ENCODE measurements at places on chromosomes 16 and 17.
A peak's percentile ranks its signal among the peaks of the same experiment; 100 is the strongest.

DNA sequence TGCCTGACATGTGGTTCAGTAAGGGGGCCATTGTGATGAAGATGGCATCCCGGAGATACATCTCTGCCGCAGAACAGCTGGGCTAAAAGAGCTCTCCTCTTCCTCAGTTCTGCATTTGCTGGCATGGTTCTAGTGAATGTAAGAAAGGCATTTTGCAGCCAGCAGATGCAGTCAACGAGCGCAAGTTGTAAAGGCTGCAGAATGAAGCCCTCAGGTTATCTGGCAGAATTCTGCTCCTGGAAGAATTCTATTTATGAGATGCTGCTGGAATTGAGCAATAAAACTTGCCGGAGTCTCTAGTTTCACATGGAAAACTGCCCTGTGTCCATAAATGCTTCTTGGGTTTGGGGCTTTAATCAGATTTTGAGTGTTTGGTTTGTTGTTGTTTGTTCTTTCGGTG lies 176.8 kb upstream of the HSBP1 start:
- no peak for DNase-seq

DNA sequence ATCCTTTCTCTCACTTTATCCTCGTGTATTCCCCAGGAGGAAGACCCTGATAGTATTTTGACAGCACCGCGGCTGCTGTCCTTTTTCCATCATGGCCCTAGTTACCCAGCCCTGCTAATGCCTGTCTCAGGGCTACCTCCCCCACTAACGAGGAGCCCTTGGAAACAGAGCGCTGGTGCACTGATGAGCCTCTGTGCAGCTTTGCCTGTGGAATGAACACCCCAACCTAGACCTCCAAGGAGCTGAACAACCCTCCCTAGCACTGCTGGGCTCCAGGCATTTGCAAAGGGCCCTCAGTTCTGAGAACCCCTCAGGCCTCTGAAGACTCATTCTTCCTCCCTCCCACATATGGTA lies 23.3 kb upstream of the CCL1 start:
- DNase-seq: no peak

DNA sequence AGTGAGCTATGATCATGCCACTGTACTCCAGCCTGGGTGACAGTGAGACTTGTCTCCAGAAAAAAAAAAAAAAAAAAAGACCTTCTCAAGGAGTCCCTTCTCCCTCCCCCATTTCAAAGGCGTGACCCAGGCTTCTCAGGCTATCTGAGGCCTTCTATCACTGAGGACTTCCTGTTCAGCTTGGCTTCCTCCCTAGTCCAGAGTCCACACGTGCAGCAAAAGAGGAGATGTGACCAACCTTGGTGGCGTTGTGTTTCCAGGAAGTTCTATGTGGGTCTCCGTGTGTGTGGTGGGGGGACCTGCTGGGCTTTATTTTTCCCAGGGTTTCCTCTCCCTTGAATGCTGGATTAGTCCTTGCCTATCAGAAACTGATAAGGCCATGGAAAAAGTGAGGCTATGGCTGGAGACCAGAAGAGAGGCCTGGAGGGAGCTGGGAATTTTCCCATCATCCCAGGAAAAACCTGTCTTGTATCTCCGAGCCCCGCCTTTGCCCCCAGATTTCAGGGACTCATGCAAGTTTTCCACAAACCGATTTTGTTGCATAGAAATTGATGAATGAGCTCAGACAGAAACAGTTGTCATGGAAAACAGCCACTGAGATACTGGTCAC lies 148.1 kb downstream of the SALL1 start:
- DNase-seq: no peak

GRCh38 chr16:70592106-70592571 lies 54.2 kb upstream of the IL34 start:
- no peak for DNase-seq

- no peak for DNase-seq
Observed at GRCh38 chr16:49486400-49486799, 112.8 kb downstream of the C16orf78 start.

DNA sequence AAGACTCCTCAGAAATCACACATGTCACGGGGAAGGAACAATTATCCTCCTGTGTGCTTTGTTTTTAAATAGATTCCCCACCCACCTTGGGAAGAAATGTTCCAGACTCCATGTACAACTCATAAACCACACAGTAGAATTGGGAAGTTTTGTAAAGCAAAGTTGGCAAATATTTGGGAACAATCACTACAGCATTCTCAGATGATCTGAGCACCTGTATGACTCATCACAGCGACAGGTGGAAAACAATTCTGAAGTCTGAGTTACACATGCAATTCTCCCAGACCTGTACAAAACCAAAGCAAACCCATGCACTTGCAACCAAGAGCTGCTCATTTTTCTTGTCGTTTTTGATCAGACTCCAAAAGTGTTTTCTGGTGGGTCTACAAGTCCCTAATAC lies 14.4 kb upstream of the MYLK3 start:
- no peak for DNase-seq

GRCh38 chr17:8967861-8968260 lies 2.4 kb upstream of the PIK3R5 start:
- DNase-seq: no peak

GRCh38 chr16:29857133-29857760 lies 5.8 kb downstream of the CDIPT start:
- DNase-seq: peak; percentile 90

GRCh38 chr16:85781695-85782370 lies 17.5 kb downstream of the EMC8 start:
- DNase-seq: peak; percentile 68

GRCh38 chr16:10923650-10924214 lies 18.5 kb downstream of the DEXI start:
- DNase-seq: no peak

- no peak for DNase-seq
Observed at GRCh38 chr17:81128338-81128737, 37.0 kb upstream of the PVALEF start.

GRCh38 chr17:77424585-77425344 lies 284.0 kb downstream of the SEC14L1 start:
- peak; percentile 96 for DNase-seq

All from foreskin fibroblast (primary cell).